ENCODE measurements at places on chromosomes 2 and 18.

DNA sequence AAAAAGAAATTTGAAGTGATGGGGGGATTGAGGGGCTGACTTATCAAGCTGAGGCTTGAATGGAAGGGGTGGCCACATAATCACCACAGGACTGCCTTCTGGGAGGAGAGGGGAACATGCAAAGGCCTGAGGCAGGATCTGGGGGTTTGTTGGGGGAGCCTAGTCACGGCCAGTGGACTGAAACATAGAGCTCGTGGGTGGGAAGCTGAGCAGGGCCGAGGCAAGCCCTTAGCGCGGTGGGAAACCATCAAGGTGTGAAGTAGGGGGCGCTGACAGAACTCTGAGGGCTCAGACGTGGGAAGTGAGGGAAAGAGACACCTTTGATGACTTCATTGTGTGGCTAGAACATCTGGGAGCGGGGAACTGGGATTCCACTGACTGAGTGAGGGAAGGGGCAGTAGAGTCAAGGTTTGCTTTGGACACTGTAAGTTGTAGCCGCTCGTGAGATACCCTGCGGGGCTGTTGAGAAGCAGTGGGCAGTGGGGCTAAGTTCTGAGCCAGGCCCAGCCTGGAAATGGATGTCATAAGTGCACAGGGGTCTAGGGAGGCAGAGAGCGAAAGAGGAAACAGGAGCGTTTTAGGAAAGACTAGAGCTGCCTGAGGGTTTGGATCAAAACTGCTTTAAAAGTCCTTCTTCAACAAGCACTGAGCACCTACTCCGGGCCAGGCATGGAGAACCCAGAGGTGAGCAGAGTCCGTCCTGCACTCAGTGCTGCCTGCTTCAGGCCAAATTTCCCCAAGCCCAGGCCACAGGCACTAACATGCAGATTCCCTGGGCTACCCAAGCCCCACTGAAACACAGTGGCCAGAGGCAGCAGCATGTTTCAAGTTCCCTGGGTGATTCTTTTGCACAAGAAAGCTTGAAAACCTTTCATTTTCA lies 686 bp upstream of the SNORC start:
- peak; percentile 43 for DNase-seq

DNA sequence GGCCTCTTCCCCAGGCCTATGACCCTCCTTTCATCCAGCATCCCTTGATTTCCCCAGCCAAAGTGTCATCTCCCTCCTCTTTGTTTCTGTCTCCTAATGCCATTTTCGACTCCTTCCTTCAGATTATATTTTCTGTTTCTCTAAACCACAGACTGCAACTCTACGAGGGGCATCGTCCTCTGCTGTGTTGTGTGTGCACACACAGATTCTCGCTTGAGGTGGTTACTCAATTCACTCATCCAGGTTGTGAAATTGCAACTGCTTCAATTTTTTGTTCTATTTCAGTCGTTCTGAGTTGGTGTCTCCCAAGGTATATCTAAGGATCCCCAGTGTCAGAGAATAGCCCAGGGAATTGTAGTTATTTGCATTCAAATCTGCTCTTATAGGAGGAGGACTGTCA lies 113.5 kb upstream of the NDUFV2 start:
- no peak for DNase-seq

DNA sequence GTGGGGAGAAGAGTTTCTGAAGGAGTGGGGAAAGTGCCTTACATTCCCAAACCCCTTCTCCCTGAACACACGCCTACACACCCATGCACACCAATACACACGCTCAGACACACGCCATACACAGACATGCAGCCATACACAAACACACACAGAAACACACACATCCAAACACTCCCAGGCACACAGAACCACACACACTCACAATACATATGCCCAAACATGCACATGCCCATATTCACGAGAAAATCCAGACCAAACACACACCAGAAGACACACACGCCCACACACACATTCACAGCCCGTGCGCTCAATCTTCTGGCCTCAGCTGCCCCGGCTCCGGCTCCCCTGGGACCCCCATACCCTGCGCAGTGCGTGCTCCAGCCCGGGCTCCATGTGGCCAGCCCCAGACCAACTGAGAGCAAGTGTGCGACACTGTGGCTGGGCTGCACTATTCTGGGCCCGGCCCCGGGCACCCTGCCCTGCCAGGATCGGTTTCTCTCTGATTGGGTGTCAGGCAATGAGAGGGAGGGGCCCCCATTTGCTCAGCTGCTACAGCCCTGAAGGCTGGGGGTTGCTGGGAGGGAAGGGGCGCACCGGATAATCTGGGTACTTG lies at the start of gene PRKAG3:
PRKAG3 (minus strand) TSS at position 426 of the 613 bp plus-strand sequence.
- DNase-seq, result no peak

- no peak for DNase-seq
These were observed 16.4 kb downstream of the RSAD2 start for GRCh38 chr2:6893876-6894482.

- DNase-seq, result no peak
These were observed 193.2 kb downstream of the CCDC85A start for GRCh38 chr2:56376699-56377665.

DNA sequence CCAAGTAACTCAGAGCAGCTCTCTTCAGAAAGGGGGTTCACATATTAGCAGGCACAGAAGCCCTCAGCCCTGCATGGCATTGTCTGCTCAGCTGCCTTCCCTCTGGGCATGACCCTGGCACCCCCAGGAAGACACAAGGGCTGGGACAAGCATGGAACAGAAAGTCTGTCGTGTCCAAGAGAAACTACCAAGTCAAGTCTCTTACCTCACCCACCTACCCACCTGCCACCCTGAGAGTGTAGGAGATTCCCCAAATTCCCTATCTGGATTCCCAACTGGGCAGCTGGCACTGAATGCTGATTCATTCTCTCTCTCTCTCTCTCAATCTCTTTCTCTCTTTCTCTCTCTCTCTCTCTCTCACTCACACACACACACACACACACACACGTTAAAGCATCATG lies 21.6 kb downstream of the SMAD7 start:
- DNase-seq, result no peak

DNA sequence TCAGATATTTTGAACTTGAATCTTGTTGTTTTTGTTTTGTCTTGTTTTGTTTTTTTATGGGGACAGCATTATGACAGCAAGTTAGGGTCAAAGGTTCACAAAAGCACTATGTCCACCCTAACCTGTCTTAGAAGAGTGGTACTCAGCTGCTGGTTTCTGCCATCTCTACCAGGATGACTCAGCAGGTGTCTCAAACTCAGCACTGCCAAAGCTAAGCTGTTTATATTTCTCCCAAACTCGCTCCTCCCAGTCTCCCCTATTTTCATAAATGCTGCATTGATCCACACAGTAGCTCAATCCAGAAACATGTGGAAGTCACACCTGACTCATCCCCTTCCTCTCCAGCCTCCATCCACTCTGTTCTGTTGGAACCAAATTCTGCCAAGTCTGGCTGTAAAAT lies 134.9 kb downstream of the ZBTB7C start:
- DNase-seq, result no peak

- no peak for DNase-seq
These were observed 69.6 kb downstream of the PHLPP1 start for GRCh38 chr18:62784966-62785413.

DNA sequence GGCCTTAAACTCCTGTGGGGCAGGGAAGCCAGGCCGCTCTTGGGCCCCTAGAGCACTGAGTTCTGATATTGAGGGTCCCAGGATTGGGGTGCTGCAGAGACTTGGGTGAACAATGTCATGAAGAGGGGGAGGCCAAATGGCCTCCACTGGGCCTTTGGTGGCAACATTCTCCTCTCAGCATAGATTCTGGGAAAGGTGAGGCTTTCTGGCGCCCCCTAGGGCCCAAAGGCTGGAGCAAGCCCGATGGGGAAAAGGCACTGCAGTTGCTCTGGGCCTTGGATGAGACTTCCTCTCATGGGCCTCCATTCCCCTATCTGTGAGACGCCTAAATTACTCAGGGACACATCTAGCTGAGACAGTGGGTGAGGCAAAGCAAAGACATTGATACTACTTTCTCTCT lies 84.8 kb downstream of the ACAA2 start:
- peak; percentile 82 for DNase-seq

DNA sequence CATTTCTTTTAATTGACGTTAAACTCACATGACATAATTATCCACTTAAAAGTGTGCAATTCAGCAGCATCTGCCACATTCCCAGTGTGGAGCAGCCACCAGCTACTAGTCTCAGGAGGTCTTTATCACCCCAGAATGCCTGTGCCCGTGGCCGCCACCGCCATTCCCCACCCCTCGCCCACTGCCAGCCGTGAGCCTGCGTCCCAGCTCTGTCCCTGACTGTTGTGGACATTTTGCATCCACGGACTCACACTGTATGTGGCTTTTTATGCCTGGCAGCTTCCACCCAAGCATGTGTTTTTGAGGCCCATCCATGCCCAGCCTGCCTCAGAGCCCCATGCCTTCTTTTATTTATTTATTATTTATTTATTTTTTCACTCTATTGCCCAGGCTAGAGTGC lies 9.2 kb downstream of the BOK start:
- no peak for DNase-seq

GRCh38 chr2:29012211-29012681 lies 31.1 kb downstream of the TOGARAM2 start:
- no peak for DNase-seq

GRCh38 chr2:1811258-1811970 lies 67.1 kb upstream of the PXDN start:
- no peak for DNase-seq

DNA sequence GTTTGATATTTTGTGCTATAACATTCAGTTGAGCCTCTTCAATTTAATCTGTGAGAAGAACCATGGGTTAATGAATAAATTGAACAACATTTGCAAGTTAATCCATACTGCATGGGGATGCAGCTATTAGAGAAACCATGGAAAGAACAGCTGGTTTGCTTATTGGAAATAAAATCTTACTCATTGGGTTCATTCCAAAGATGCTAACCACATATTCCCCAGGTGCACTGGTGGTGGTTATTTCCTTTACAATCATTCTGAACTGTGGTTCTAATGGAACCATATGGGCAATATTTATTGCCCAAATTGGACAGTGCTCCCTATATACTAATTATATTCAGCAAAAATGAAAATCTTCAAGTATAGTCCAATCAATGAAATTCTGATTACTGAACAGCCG lies 1200.4 kb upstream of the CDH2 start:
- no peak for DNase-seq

DNA sequence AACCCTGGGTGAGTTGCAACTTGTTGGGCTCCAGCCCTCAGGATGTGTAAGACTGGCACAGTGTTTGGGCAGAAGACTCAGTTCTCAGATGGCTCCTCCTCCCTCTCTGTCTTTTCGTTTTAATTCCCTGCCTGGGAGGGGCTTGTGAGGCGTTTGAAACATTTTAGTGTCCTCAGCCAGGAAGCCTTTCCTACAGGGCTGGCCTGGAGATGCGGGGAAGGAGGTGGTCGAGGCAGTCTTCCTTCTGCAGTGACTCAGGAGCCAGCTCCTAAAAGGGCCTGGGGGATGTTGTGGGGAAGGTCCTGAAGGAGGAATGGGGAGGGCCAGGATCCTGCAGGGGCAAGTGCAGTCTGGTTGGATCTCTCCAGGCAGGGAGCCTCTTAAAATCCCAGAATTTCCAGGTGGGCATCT lies 22.1 kb upstream of the IGFBP5 start:
- peak; percentile 34 for DNase-seq

DNA sequence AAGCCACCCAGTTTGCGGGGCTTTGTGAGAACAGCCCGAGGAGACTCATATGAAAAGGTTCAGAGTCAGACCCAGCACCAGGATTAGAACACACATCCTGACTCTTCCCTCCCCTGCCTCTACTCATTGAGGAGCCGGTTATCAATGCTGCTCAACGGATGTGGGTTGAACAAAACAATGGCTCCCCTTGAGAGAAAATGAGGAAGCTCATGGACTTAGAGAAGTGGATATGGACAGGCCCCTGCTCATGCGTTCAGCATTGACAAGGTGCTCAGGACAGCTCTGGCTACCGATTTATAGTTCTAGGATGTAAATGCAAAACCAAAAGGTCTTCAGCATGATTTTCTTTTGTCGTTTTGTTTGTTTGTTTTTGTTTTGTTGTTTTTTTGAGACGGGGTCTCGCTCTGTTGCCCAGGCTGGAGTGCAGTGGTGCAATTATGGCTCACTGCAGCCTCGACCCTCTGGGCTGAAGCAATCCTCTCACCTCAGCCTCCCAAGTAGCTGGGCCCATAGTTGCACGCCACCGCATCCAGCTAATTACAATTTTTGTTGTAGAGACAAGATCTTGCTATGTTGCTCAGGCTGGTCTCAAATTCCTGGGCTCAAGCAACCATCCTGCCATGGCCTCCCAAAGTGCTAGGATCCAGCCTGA lies 32.0 kb upstream of the AGAP1 start:
- no peak for DNase-seq

GRCh38 chr2:167582619-167583018 lies 664.8 kb downstream of the STK39 start:
- peak; percentile 24 for DNase-seq

- DNase-seq, result no peak
These were observed 50.3 kb downstream of the SERPINB8 start for GRCh38 chr18:64019922-64020756.

- no peak for DNase-seq
These were observed 33.6 kb upstream of the SMAD2 start for GRCh38 chr18:47964053-47964452.

- DNase-seq, result no peak
These were observed 9.6 kb upstream of the DPYSL5 start for GRCh38 chr2:26838121-26838906.

DNA sequence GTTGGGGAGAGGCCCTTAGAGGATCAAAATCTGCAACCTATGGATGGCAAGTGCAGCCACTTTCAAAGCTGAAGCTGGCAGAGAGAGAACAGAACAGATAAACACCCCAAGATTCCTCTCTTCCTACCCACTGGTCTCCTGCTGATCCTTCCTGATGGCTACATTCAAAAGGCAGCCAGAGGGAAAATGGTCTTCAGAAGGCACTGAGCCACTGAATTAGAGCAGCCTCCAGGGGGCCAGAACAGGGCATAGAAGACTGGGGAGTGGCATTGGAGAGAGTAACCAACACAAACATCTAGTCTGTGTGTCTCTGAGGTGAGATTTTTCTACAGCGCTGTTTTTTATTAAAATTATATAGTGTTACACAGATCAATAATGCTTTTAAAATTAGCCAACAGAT lies 432.6 kb downstream of the PARD3B start:
- peak; percentile 71 for DNase-seq

GRCh38 chr2:39142904-39143605 lies 22.2 kb upstream of the SOS1 start:
- no peak for DNase-seq

GRCh38 chr2:239008004-239008403 lies 160.1 kb downstream of the TWIST2 start:
- DNase-seq, result no peak

GRCh38 chr2:64989126-64989981 lies at the start of gene SLC1A4:
SLC1A4 (plus strand) TSS chr2:64989399; CDS start chr2:64989644, 245 bp downstream.
- DNase-seq, result peak; percentile 57

DNA sequence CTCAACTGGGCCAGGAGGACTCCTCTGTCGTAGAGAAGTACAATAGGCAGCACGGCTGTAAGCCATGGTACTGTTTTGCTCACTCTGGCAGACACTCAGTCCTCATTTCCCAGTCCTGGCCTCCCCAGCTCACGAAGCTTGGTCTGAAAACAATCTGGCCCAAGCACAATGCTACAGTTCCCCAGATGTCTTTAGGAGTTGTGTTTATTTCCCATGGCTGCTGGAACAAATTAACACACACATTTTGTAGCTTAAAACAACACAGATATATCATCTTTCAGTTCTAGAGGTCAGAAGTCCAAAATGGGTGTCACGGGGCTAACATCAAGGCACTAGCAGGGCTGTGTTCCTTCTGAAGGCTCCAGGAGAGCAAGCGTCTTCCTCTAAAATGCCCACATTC lies 13.0 kb downstream of the FABP1 start:
- DNase-seq, result no peak

- DNase-seq, result no peak
These were observed 339.4 kb downstream of the RND3 start for GRCh38 chr2:150147889-150148683.

- no peak for DNase-seq
These were observed 95.5 kb downstream of the CCDC102B start for GRCh38 chr18:68893354-68893753.

- DNase-seq, result no peak
These were observed 128.0 kb downstream of the NFATC1 start for GRCh38 chr18:79523736-79524180.
